ENCODE measurements at places on chromosomes 7 and 10. TPM values are rescaled to one million over a fixed set of nuclear protein-coding genes. Genes with fewer than 3 reads are reported as not detected.

MSMB gene
- not detected for total RNA-seq

GRCh38 chr7:46753662-46754061, 828.2 kb downstream of the TNS3 start:
- H3K27me3 ChIP-seq, result no peaks in the 10 kb centered on the region
- no peaks in the 10 kb centered on the region for H3K36me3 ChIP-seq
- H3K4me1 ChIP-seq, result no peaks in the 10 kb centered on the region

SFXN3 gene
- total RNA-seq, result 5.0 TPM

HYAL4 gene
- 2.7 TPM for total RNA-seq

DNA sequence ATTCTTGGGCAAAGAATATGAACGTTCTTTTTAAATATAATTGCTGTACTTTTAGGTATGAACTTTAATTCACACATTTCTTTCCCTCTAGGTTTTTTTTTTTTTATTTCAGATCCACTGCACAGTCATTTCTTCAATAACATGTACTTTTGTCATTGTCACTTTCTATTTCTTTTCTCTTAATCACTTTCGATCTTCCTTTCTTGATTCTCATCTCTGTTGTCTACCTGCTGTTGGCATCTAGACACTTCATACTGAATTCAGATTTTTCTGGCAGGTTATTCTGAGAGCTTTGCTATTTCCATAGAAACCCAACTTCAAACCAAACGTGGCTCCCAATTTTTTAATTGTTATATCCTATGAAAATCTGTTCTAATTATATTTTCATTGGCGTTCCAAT, 211.7 kb upstream of the KLF6 start:
- H3K4me3 ChIP-seq, result no peak overlapping the region
- H3K27me3 ChIP-seq, result no peaks in the 10 kb centered on the region
- DNase-seq, result no peak
- no peaks in the 10 kb centered on the region for H3K36me3 ChIP-seq

CTNNA3 gene
- 28.1 TPM for total RNA-seq

KCNMA1 gene
- total RNA-seq, result 20.4 TPM

- no peaks in the 10 kb centered on the region for H3K27me3 ChIP-seq
- H3K4me1 ChIP-seq, result no peaks in the 10 kb centered on the region
- no peak overlapping the region for H3K4me3 ChIP-seq
- H3K27ac ChIP-seq, result no peak overlapping the region
- no peak for DNase-seq
Measured at GRCh38 chr10:15112657-15113056, 15.5 kb downstream of the RPP38 start.

GRCh38 chr7:151769188-151769821, 107.6 kb downstream of the PRKAG2 start:
- no peak overlapping the region for H3K4me3 ChIP-seq
- no peaks in the 10 kb centered on the region for H3K36me3 ChIP-seq
- no peak for DNase-seq
- H3K4me1 ChIP-seq, result no peaks in the 10 kb centered on the region
- no peak overlapping the region for H3K27ac ChIP-seq
- H3K27me3 ChIP-seq, result no peaks in the 10 kb centered on the region

- H3K4me3 ChIP-seq, result no peak overlapping the region
- H3K4me1 ChIP-seq, result no peaks in the 10 kb centered on the region
- H3K36me3 ChIP-seq, result no peaks in the 10 kb centered on the region
- H3K27me3 ChIP-seq, result no peaks in the 10 kb centered on the region
- no peak for DNase-seq
Measured at GRCh38 chr7:92156990-92157389, 22.0 kb downstream of the LRRD1 start.

DNA sequence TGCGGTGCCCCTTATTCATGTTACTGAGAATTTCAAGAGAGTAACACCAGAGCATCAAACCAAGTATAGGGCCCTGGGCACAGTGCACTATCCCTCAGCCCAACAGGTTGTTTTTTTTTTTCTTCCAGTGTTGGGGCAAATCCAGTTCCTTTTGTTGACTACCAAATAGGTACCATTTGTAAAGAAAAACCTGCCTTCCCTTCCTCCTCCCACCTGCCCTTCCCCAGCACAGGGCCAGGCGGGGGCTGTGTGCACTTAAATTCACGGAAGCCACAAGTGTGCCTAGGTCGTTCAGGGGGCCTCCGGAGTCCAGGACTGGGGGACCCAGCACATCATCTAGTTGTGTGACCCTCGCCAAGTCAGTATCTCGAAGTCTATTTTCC, 595 bp upstream of the SFXN4 start:
- H3K27ac ChIP-seq, result peak overlapping the region; percentile 93
- peaks cover 27% of the 10 kb centered on the region for H3K4me1 ChIP-seq
- no peak for DNase-seq
- H3K36me3 ChIP-seq, result peaks cover 2% of the 10 kb centered on the region
- peak overlapping the region; percentile 66 for H3K4me3 ChIP-seq

TRIM50 gene
- 1.3 TPM for total RNA-seq

GRCh38 chr7:54898659-54899340, 120.0 kb upstream of the EGFR start:
- H3K36me3 ChIP-seq, result no peaks in the 10 kb centered on the region
- H3K27me3 ChIP-seq, result no peaks in the 10 kb centered on the region
- H3K4me3 ChIP-seq, result no peak overlapping the region
- H3K27ac ChIP-seq, result no peak overlapping the region
- H3K4me1 ChIP-seq, result no peaks in the 10 kb centered on the region
- no peak for DNase-seq

DNA sequence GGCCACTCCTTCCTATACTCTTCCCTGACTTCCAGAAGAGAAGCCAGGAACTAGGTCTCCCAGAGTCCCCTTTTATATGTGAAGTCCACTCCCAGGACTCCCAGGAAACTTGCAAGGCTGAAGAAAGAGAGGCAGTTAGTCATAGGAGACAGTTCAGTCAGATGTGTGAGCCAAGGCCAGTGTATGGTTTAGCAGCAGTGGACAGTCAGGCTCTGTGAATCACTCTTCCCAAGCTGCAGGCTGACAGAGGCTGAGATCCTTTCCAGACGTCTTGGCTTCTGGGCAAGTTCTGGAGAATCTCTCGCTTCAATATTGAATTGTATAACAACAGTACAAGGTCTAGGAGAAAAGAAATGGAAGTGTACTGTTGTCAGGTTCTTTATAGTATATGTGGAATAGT, 26.9 kb downstream of the BLVRA start:
- DNase-seq, result no peak
- peaks cover 26% of the 10 kb centered on the region for H3K4me1 ChIP-seq
- no peak overlapping the region for H3K4me3 ChIP-seq
- H3K27me3 ChIP-seq, result no peaks in the 10 kb centered on the region
- H3K36me3 ChIP-seq, result peaks cover 22% of the 10 kb centered on the region

ITIH5 gene
- total RNA-seq, result 10.7 TPM

MGMT gene
- total RNA-seq, result 13.3 TPM

CPA1 gene
- total RNA-seq, result 0.52 TPM

- H3K4me1 ChIP-seq, result no peaks in the 10 kb centered on the region
- no peak for DNase-seq
- no peak overlapping the region for H3K4me3 ChIP-seq
- no peaks in the 10 kb centered on the region for H3K27me3 ChIP-seq
- H3K27ac ChIP-seq, result no peak overlapping the region
Measured at GRCh38 chr10:120042705-120043104, 150.2 kb downstream of the SEC23IP start.

- peaks cover 9% of the 10 kb centered on the region for H3K36me3 ChIP-seq
- peaks cover 9% of the 10 kb centered on the region for H3K4me1 ChIP-seq
- DNase-seq, result no peak
Measured at GRCh38 chr10:33237736-33238624, 96.5 kb downstream of the NRP1 start.

DNA sequence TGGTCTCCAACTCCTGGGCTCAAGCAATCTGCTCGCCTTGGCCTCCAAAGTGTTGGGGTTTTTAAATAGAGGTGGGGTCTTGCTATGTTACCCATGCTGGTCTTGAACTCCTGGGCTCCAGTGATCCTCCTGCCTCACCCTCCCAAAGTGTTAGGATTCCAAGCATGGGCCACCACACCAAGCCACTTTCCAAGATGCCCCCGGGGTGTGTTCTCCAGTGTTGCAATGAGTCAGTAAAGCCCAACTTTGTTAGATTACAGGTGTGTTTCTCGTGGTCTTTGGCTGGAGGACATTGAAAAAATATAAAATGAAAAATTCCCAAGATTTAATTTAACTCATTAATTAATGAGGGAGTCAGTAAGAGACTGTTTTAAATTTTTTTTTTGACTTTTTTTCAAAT, 29.2 kb downstream of the TACR2 start:
- no peak for DNase-seq
- H3K4me3 ChIP-seq, result no peak overlapping the region
- peaks cover 6% of the 10 kb centered on the region for H3K36me3 ChIP-seq
- peaks cover 32% of the 10 kb centered on the region for H3K4me1 ChIP-seq

- peak overlapping the region; percentile 76 for H3K4me3 ChIP-seq
- no peaks in the 10 kb centered on the region for H3K27me3 ChIP-seq
- peaks cover 12% of the 10 kb centered on the region for H3K36me3 ChIP-seq
- no peak for DNase-seq
- H3K27ac ChIP-seq, result peak overlapping the region; percentile 93
Measured at GRCh38 chr10:79443338-79444198, 1.9 kb downstream of the ZCCHC24 start.
